ENCODE measurements at places on chromosomes 6 and 20. TPM values are rescaled to one million over a fixed set of nuclear protein-coding genes. Genes with fewer than 3 reads are reported as not detected.

The FLOT1 gene
- 118 TPM for total RNA-seq

The GSTA2 gene
- total RNA-seq, result not detected

The PAK5 gene
- total RNA-seq, result not detected

The STAU1 gene
- total RNA-seq, result 83.4 TPM

The HSPA12B gene
- 0.88 TPM for total RNA-seq
